ENCODE measurements at places on chromosomes 16 and 17. TPM values are rescaled to one million over a fixed set of nuclear protein-coding genes. Genes with fewer than 3 reads are reported as not detected.

The CNGB1 gene
- polyA plus RNA-seq = not detected

The SLC13A2 gene
- polyA plus RNA-seq = not detected

GRCh38 chr17:12369065-12369464 is 296.6 kb upstream of the MYOCD start:
- no peak for DNase-seq
- H3K4me1 ChIP-seq = no peaks in the 10 kb centered on the region
- H3K4me3 ChIP-seq = no peak overlapping the region
- H3K27ac ChIP-seq = no peak overlapping the region
- no peaks in the 10 kb centered on the region for H3K36me3 ChIP-seq
- H3K27me3 ChIP-seq = no peaks in the 10 kb centered on the region

- no peak for DNase-seq
- no peak overlapping the region for H3K4me3 ChIP-seq
- no peaks in the 10 kb centered on the region for H3K27me3 ChIP-seq
- H3K27ac ChIP-seq = no peak overlapping the region
These were observed 55.3 kb upstream of the ZNF750 start for GRCh38 chr17:82895087-82895486.

- H3K36me3 ChIP-seq = no peaks in the 10 kb centered on the region
- no peaks in the 10 kb centered on the region for H3K27me3 ChIP-seq
- no peaks in the 10 kb centered on the region for H3K4me1 ChIP-seq
- H3K4me3 ChIP-seq = no peak overlapping the region
- no peak for DNase-seq
These were observed 196.0 kb downstream of the RBFOX3 start for GRCh38 chr17:79414793-79415211.

DNA sequence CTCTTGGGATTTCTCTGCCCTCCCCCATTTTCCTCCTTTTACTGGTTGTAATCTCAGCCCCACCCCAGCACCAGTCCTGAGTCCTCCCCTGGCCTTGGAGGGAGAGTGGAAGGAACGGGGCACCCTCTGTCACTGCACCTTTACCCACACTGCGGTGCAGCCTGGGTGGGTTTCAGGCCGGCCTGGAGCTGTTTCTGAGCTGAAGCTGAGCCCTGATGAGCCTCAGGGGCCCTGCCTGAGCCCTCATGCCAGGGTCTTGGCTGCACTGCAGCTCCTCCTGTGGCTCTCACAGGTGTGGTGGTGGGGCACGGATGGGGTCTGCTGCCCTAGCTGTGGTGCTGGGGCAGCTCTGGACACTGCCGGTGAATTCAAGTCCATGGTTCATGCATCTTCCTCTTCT is 34.5 kb downstream of the RNF213 start:
- no peak for DNase-seq
- no peaks in the 10 kb centered on the region for H3K27me3 ChIP-seq
- no peak overlapping the region for H3K27ac ChIP-seq
- H3K4me1 ChIP-seq = no peaks in the 10 kb centered on the region
- H3K36me3 ChIP-seq = peaks cover 87% of the 10 kb centered on the region
- no peak overlapping the region for H3K4me3 ChIP-seq

- peak overlapping the region; percentile 89 for H3K27ac ChIP-seq
- H3K36me3 ChIP-seq = peaks cover 10% of the 10 kb centered on the region
- DNase-seq = no peak
- H3K27me3 ChIP-seq = no peaks in the 10 kb centered on the region
These were observed 11.9 kb upstream of the AURKB start for GRCh38 chr17:8222380-8222629.

DNA sequence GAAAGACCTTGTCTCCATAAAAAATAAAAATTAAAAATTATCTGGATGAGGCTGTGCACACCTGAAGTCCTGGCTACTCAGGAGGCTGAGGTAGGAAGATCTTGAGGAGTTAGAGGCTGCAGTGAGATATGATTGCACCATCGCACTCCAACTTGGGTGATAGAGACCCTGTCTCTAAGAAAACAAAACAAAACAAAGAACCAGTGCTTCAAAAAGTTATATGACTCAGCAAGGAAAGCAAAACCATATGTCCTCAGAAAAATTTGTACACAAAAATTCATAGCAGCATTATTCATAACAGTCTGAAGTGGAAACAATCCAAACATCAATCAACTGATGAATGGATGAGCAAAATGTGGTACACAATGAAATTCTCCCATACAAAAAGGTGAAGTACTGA is 48.9 kb downstream of the SLFN5 start:
- no peak overlapping the region for H3K4me3 ChIP-seq
- no peak for DNase-seq
- H3K4me1 ChIP-seq = peaks cover 7% of the 10 kb centered on the region
- no peaks in the 10 kb centered on the region for H3K27me3 ChIP-seq

- no peaks in the 10 kb centered on the region for H3K36me3 ChIP-seq
- H3K27me3 ChIP-seq = no peaks in the 10 kb centered on the region
- no peak for DNase-seq
- H3K27ac ChIP-seq = no peak overlapping the region
- H3K4me3 ChIP-seq = no peak overlapping the region
These were observed 68.9 kb upstream of the EEF2KMT start for GRCh38 chr16:5166486-5166885.

DNA sequence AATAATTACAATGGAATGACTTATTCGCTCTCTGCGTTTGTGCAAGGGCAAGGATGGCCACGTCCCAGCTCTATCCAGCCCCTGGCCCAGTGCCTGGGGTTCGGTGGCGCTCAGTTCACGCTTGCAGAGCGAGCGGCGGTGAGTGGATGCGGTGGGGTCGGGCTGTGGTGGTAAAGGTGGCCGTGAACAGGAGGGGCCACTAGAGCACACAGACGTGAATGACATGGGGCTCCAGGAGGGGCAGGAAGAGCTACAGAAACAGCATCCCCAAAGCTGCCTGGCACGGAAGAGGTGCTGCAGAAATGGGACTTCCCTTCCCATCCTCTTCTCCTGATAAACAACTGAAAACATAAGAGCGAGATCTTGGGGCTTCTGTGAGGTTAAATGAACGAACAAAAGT is 28.4 kb downstream of the IRF8 start:
- no peaks in the 10 kb centered on the region for H3K4me1 ChIP-seq
- H3K4me3 ChIP-seq = no peak overlapping the region
- DNase-seq = no peak
- no peak overlapping the region for H3K27ac ChIP-seq
- H3K27me3 ChIP-seq = no peaks in the 10 kb centered on the region

GRCh38 chr16:14608111-14608566 is 21.9 kb downstream of the PARN start:
- H3K4me3 ChIP-seq = no peak overlapping the region
- H3K27me3 ChIP-seq = no peaks in the 10 kb centered on the region
- no peaks in the 10 kb centered on the region for H3K4me1 ChIP-seq
- no peak overlapping the region for H3K27ac ChIP-seq

DNA sequence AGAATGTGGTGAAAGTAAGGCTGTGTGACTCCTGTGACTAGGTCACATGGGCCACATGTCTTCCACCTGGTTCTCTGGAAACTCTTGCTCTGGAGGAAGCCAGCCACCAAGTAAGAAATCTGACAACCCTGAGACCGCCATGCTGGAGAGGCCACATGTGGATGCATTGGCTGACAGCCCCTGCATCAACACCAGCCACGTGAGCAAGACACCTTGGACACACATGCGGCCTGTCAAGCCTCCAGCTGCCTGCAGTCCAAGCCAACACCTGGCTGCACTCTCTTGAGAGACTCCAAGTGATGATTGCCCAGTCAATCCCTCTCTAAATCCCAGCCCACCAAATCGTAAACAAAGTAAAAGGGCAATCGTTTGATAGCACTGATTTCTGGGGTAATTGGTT is 112.6 kb downstream of the FOXL1 start:
- no peak for DNase-seq
- H3K27ac ChIP-seq = no peak overlapping the region
- H3K27me3 ChIP-seq = no peaks in the 10 kb centered on the region
- H3K4me3 ChIP-seq = no peak overlapping the region

Data from CD4-positive, alpha-beta memory T cell (primary cell).